BJ (cell line): ENCODE measurements at places on chromosomes 6 and 20. TPM values are rescaled to one million over a fixed set of nuclear protein-coding genes. Genes with fewer than 3 reads are reported as not detected.

GRCh38 chr6:21331235-21331634, 262.3 kb upstream of the SOX4 start:
- no peak for DNase-seq

DNA sequence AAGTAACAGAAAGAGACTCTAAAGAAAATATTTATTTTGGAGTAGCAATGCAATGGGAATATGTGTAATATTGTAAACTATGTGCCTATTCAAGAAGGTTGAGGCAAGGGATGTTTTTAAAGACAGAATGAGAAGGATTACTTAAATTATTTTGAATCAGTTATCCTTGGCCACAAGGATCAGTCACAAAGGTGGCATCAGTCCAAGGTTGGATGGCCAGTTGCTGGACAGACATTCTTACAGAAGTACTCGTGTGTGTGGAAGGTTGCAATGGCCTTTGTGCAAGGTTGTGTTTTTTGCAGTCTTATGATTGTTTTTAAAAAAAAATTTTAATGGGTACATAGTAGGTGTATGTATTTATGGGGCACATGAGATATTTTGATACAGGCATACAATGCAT, 2.0 kb downstream of the QRSL1 start:
- no peak for DNase-seq

DNA sequence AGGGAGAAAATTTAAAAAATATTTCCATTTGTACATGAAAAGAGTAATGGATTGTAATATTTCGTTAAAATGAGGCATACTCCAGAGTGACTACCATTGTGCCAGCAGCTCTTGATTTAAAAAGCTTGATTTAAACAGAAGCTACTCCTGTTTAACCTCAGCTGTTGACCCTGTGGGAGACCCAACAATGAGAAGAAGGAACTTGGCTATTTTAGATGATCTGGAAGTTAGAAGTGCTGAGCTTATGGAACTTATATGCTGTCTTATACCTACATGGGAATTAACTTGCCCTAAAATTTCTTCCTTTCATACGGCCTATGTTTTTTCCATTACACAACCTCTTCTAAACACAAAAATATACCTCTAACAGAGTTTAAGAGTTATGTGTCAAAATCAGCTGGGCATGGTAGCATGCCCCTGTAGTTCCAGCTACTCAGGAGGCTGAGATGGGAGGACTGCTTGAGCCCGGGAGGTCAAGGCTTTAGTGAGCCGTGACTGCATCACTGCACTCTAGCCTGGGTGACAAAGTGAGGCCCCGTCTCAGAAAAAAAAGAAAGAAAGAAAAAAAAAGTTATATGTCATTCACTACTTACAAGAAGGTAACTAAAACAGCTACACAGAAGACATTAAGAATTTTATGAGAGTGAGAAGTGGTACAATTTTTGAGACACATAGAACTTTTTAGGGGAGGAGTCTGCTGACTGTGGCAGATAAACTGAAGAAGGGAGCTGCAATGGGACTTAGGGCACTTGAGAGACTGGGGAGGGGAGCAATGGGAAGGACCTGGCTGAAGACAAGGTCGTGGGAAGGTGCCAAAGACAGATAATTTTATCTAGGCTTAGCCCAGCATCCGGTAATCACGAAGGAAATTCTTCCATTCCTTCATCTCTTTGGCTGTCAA, 139.9 kb downstream of the MYB start:
- DNase-seq: no peak

- no peak for DNase-seq
Observed at GRCh38 chr6:140627002-140627401, 1252.6 kb upstream of the CITED2 start.

- DNase-seq: no peak
Observed at GRCh38 chr20:41991412-41991811, 373.2 kb upstream of the CHD6 start.

DNA sequence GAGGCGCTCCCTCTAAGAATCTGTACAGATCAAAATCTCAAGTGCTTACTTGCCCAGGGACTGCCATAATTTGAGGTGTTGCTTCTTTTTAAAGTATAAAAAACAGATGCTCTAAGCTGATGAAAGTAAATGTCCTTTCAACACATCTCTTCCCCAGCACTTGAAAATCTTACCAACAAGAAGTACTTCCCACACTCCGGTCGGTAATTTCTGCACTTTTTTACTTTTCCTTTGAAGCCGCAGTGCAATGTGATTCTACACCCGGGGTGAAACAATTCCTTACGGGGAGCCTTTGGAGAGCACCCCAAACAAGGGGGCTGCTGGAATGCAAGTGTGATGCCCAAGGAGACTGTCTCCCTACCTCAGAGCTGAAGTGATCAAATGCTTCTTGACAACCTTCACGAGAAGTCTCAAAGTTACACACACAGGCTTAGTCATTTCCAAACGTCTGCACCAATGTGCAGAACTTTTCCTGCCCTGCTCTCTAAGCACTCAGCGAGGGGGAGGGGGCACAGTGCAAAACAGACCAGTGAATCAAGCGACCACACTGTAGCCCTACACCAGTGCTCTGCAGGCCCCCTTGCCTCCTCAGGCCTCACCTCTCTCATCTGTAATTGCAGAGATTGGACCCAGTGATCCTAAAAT, 56.7 kb downstream of the ATXN1 start:
- DNase-seq: no peak

- DNase-seq: no peak
Observed at GRCh38 chr20:49845060-49845459, 32.4 kb downstream of the SLC9A8 start.

PI3 gene
- not detected in 2 replicates for polyA plus RNA-seq

MOCS1 gene
- 9.2 and 13.4 TPM in 2 replicates for polyA plus RNA-seq

CFAP61 gene
- polyA plus RNA-seq: not detected in 2 replicates

DZANK1 gene
- polyA plus RNA-seq: 2.0 TPM in 2 replicates

SLC22A1 gene
- 0.11 and 0.38 TPM in 2 replicates for polyA plus RNA-seq

DYNLT2 gene
- polyA plus RNA-seq: 0.31 and 0.32 TPM in 2 replicates

MYB gene
- 0.06 and 0.11 TPM in 2 replicates for polyA plus RNA-seq
